ENCODE measurements at places on chromosomes 13 and 19. TPM values are rescaled to one million over a fixed set of nuclear protein-coding genes. Genes with fewer than 3 reads are reported as not detected.

DNA sequence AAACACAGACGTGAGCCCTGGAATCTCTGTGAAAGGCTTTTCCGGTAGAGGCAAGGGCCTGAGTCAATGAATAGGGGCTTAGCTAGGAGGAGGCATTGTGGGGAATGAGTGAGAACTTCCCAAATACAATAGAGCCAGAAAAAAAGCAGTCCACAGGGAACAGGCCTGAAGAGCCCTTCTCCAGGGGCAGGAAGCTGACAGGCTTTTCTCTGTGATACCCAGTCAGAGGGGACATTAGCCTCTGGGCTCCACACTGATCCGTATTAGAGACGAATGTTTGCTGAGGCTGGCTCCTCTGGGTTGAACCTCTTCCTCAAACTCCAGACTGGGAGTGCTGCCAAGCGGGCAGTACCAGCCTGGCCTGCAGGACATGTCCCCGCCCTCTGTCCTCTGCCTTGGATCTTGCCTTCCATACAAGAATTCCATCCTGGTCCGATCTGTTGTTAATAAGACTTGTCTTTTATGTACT is 2.3 kb downstream of the DHRS12 start:
- DNase-seq: no peak

DNA sequence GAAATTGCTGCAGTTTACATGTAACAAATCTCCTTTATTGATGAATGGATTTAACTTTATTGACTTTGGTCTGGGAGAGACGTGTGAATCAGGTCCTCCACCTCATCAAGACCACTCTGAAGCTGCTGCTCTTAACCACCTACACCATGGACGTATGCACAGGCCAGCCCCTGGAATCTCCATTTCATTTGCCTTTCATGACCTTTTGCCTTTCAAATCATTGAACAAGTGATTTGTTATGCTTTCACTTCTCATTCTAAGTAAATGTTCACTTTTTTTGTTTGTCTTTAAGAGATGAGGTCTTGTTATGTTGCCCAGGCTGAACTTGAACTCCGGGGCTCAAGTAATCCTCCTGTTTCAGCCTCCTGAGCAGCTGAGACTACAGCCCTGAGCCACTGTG is 240.0 kb upstream of the SERP2 start:
- DNase-seq: no peak

- no peak for DNase-seq
These were observed 22.2 kb downstream of the FAM187B start for GRCh38 chr19:35206379-35206778.

GRCh38 chr13:93224535-93224934 is 2.1 kb upstream of the GPC6 start:
- no peak for DNase-seq

DNA sequence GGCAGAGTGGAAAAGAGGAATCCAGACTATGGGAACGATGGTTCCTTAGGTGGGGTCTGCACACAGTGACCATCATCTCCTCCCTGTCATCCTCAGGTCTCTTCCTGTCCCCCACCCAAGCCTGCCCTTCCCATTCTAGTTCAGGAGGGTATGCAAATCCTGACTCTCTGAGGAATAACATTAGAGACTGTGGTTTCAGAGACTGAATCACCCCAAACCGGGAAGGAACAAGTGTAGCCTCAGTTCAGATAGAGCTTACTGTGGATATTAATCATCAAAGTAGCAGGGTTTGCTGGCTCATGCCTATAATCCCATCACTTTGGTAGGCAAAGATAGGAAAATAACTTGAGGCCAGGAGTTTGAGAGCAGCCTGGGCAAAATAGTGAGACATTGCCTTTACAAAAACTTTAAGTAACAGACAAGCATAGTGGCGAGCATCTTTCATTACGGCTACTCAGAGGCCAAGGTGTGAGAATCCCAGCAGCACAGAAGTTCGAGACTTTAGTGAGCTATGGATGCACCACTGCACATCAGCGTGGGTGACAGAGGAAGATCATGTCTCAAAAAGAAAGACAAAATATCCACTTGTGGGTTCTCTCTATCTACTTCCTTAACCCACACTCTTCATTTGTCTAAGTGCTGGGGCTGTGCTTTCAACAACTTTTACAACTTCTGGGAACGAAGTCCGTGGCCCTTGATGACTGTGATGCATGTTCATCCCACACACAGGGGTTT is 19.3 kb upstream of the LGALS13 start:
- no peak for DNase-seq

The SMAD9 gene
- polyA plus RNA-seq: 17.2 TPM

The SLC10A2 gene
- polyA plus RNA-seq: not detected

The POGLUT2 gene
- polyA plus RNA-seq: 18.9 TPM

Data from hindlimb muscle (tissue), 1 donor.